ENCODE measurements at places on chromosomes 5 and 9. TPM values are rescaled to one million over a fixed set of nuclear protein-coding genes. Genes with fewer than 3 reads are reported as not detected.

PRR16 gene
- total RNA-seq = 6.0 TPM

SH3GL2 gene
- 0.09 TPM for total RNA-seq

CD180 gene
- 0.66 TPM for total RNA-seq

HABP4 gene
- total RNA-seq = 7.7 TPM

DDX46 gene
- 30.0 TPM for total RNA-seq

PCDHA4 gene
- total RNA-seq = 0.22 TPM

BNC2 gene
- total RNA-seq = 24.0 TPM

OMD gene
- total RNA-seq = 8.9 TPM

HMMR gene
- total RNA-seq = 10.8 TPM

SPEF2 gene
- total RNA-seq = 8.8 TPM

KCNT1 gene
- total RNA-seq = 3.2 TPM
